Stimulated activated effector memory CD8-positive, alpha-beta T cell treated with anti-CD3 and anti-CD28 coated beads, Interleukin-12 subunit alpha, Interleukin-12 subunit beta, amount 100 ng/mL, for 72 hours (primary cell): ENCODE measurements at places on chromosomes 1 and 21.

GRCh38 chr21:14985306-14985705, 79.5 kb downstream of the NRIP1 start:
- DNase-seq = no peak

- DNase-seq = no peak
Observed at GRCh38 chr1:160222546-160222945, 17.4 kb downstream of the PEA15 start.

DNA sequence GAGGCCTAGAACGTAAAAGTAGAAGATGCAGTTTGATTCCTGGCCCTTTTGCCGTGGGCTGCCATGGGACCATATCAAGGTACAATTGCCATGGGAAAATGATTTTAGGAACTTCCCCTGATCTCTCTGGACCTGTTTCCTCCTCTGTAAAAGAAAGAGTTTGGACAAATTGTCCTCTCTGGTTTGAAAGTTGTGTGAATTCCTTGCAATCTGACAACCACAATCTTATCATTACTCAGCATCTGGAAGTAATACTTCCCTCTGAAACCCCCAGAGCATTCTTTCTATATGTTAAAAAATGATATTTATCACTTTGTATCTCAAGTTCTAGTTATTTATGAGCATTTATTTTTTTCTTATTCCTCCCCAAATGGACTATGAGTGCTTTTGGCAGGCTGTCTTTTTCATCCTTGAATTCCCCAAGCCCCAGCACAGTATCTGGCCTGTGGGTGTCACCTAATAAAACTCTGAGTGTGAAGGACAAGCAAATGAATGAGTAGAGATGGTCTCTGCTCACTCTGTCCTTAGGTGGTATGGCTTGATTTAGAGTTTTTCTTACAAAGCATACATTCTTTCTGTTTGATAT, 181.1 kb downstream of the DYRK1A start:
- no peak for DNase-seq

- DNase-seq = no peak
Observed at GRCh38 chr21:28704746-28705145, 287.9 kb downstream of the LTN1 start.

GRCh38 chr1:228863776-228864175, 128.5 kb downstream of the RHOU start:
- DNase-seq = no peak

DNA sequence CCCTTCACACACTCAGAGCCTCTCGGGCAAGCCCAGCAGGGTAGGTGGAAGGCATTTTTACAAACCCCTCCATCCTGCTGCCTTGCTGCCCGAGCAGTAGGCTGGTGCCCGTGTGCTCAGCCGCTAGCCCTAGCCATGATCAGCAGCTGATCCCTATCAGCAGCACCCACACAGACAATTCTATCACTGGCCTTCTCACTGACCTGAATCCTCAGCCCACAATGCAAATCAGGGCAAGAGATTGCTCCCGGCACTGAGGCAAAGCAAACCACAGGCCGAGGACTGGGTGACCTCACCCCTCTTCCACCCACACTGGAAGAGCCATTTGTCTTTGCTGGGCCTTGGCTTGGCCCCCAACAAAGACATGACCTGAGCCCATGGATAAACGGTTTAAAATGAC, 895 bp upstream of the PDZK1 start:
- DNase-seq = no peak

- DNase-seq = no peak
Observed at GRCh38 chr21:33032434-33033047, 6.8 kb downstream of the OLIG2 start.

- DNase-seq = no peak
Observed at GRCh38 chr1:213613549-213613948, 374.2 kb upstream of the PROX1 start.

- no peak for DNase-seq
Observed at GRCh38 chr1:85612704-85613361, 32.3 kb downstream of the CCN1 start.

DNA sequence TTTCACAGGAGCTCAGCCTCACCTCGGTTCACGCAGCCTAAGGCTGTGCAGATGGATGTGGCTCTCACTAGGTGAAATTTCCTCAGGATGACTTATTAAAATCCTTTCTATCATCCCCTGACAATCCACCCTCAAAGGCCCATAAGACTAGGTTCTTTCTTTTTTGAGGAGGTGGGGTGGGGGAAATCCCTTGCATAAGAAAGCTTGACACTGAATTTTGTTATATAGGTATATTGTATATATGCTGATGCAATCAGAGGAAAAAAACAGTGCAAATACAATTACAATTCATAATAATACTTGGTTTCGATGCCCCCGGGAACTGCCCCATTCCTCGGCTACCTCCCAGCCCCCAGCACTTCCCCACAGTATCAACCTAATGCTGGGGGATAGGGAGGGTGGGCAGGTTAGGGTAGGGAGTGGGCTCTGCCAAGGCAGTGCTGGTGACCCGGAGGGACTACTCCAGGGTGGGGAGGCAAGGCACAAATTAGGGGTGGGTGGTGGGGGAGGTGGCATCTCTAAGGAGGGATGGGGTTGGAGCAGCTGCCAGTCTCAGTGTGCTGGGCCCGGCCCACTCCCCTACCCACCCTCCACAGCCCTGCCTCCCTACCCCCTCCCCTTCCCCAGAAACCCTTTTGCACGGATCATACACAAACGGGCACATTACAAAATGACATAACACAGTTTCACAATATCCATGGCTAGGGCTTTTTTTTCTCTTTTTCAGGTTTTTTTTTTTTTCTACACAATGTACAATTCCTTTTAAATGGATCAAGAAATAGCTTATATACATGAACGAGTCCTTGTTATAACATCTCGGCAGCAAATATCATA, 30.9 kb downstream of the SLC27A3 start:
- no peak for DNase-seq

- no peak for DNase-seq
Observed at GRCh38 chr1:232593717-232594502, 36.0 kb downstream of the SIPA1L2 start.

GRCh38 chr1:177858332-177858821, 111.5 kb downstream of the SEC16B start:
- no peak for DNase-seq

DNA sequence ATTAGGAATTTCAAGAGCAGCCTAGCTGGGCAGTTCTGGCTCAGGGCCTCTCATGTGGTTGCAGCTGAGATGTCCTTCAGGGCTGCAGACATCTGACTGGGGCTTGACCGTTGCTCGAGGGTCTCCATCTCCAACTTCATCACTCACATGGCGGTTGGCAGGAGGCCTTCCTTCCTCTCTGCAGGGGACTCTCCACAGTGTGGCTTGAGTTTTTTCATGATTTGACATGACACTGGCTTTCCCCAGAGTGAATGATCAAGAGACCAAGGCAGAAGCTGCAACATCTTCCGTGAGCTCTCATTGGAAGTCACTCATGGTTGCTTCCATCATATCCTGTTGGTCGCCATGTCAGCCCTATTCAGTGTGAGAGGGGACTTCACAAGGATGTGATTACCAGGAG, 74.6 kb downstream of the RUNX3 start:
- DNase-seq = peak; percentile 49

DNA sequence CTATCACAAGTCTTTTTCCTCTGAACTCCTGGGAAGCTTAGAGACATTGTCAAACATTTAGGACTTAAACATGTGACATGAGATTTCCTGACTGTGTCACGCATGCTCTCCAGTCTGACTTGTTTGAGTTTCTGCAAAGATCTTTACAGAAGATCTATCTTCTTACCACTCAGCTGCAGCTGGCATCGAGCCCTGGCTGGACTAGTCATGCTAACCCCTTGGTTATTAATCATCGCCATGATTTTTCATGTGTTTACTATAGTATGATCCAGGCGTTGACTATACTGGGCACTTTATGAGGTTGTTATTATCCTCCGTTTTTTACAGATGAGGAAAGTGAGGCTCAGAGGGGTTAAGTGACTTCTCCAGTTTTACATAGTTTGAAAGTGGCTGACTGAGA, 18.1 kb upstream of the IRF2BP2 start:
- no peak for DNase-seq

- DNase-seq = no peak
Observed at GRCh38 chr1:58469476-58469875, 77.0 kb downstream of the OMA1 start.

DNA sequence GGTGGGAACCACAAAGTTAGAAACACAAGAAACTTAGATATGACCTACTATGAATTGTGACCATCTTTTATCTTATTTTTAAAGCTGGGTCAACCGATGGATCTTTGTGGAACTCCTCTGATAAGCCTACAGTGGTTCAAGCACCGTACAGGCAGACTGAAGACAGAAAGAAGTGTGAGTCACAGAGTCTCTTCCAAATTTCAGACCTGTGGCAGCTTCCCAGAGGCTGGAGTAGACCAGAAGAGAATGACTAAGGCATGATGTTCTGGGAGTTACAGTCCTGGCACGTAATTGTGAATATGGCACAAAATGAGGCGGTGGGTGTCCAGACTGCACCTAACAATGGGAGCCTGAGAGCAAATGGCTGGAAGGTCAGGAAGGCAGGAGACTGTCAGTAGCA, 70.0 kb downstream of the LMO4 start:
- DNase-seq = no peak

GRCh38 chr21:21230672-21231071, 232.5 kb downstream of the NCAM2 start:
- DNase-seq = no peak

DNA sequence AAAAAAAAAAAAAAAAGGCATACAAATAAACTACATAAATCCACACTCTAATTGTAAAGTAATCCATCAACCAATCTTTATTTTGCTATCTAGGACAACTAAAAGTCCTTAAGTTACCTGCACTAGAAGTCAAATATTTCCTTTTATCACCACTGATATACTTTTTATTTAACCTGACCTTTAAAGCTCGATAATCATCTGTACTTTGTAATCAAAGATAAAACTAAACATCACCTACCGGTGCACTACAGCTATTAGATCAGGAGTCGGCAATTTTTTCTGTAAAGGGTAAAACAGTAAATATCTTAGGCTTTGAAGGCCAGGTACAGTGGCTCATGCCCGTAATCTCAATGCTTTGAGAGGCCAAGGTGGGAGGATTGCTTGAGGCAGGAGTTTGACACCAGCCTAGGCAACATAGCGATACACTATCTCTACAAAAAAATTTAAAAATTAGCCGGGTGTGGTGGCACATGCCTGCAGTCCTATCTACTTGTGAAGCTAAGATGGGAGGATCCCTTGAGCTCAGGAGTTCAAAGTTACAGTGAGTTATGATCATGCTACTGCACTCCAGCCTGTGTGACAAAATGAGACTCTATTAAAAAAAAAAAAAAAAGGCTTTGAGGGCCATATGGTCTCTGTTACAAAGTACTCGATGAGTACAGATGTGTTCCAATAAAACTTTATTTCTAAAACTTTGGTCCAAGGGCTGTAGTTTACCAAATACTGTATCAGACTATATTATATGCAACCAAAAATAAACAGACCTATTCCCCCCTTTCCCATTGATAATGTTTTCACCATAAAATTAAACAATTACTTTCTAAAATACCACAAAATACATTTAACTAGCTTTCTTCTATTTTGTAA, 47.1 kb downstream of the TESK2 start:
- no peak for DNase-seq

DNA sequence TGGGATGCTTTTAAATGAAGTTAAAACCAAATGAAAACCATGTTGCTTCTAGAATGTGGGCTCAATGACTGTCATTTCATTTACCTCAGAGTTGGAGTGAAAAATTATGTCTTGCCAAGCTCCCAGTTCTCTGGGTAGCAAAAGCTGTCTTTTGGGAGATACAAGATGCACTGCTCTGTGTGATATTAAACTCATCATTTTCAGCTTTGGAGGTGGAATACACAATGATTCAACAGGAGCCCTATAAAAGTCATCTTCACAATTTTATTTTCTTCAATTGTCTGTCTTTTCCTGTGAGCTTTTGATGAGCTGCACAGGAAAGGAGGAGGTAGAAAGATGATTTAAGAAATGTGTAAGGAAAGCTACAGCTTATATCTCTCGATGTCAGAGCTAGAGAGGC, 120.3 kb upstream of the SPATA6 start:
- no peak for DNase-seq

DNA sequence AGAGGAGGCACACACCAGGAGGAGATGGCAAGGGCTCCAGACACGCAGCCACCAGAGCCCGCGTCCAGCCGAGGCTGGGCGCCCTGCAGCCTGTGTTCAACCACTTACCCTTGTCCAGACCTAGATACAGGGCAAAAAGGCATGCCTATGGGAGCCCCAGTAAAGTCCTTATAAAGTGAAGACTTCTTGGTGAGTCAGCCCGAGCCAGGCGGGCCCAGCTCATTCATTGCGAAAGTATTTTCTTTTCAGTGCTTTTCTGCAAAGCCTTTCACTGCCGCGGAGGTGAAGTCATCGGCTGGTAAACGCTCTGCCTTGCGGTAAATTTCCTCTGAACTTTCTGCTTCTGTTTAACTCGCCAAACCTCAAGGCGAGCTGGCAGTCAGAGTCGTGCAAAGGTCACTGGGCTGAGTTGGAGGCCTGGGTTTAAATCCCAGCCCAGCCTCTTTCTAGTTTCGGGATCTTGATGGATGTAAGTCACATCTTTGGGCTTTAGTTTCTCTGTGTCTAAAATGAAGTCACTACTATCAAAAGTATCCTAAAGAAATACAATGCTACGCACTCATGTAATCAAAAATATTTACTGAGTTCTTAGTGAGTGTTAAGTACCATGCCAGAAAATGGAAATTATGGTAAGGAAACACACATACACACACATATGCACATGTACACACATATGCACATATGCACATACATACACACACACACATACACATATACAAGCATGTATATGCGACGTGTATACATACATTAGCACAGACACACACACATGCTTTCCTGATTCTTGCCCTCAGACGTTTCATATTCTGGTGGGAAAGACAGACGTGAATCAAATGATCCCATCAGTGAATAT, 54.7 kb upstream of the IFFO2 start:
- DNase-seq = peak; percentile 54

DNA sequence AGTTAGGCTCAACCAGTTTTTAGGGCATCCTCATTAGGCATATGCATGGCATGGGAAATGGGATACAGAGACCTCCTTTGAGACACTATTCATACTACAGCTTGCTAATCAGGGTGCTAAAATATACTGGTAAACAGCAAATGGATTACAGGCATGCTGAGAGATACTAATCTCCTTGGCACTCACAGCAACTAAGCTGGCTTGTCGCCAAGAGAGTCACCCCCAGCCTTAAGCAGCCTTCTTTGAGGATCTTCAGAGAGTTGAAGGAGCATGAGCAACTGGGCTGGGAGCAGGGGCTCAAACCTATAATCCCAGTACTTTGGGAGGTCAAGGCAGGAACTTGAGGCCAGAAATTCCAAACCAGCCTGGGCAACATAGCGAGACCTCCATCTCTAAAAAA, 120.1 kb upstream of the NR5A2 start:
- DNase-seq = no peak

- no peak for DNase-seq
Observed at GRCh38 chr1:49319426-49319963, 542.8 kb upstream of the BEND5 start.

DNA sequence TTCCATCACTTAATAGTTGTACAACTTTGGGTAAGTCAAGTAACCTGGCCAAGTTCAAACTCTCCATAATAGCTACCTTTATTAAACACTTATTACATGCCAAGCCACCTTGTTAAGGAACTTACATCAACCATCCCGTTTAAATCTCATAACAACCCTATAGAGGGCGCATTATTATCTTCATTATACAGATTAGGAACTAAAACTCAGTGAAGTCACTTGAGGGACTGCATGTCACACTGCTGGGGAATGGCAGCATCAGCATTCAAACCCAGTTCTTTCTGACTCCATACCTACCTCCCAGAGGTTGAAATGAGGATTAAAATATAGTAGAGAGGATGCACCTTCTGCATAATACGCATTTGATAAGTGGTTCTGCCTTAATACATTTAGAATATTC, 47.1 kb upstream of the PLA2G2C start:
- DNase-seq = no peak
